ENCODE measurements at places on chromosomes 4 and X.
A peak's percentile ranks its signal among the peaks of the same experiment; 100 is the strongest.

- no peak for DNase-seq
Measured at GRCh38 chr4:184924516-184924915, 93.8 kb upstream of the HELT start.

DNA sequence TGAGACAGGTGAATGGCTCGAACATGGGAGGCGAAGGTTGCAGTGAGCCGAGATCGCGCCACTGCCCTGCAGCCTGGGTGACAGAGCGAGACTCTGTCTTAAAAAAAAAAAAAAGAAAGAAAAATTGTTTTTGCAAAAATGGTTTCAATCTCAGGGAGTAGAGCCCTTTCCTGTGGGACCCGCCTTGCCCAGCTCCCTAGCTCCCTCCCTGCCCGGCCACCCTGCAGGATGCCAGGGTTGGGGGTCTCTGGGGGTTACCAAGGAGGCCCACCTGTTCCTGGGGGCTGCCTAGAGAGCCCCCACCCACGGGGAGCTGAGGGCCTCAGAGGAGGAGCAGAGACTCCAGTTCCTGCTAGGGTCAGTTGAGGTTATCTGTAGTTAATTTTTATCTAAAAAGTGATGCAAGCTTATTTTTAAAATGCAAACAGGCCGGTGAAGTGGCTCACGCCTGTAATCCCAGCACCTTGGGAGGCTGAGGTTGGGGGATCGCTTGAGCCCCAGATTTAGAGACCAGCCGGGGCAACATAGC, 18.7 kb upstream of the PLCXD1 start:
- DNase-seq, result no peak

DNA sequence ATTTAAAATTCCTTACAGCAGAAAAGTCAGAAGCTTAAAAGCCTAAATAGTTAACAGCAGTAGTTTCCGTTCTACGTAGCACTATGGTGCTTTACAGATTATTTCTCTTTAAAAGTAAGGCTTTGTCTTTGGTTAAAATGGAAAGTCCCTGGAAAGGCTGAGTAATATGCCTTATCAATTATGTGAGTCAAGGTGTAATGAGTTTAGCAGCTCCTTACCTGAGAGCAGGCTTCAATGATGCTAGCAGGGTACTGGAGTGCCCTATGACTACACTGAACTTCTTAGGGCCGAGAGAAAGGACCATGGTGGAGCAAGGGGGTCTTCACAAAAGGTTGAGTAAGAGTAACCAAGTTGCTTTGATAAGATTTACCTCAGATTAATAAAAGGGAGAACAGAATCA, 12.6 kb upstream of the NKX6-1 start:
- DNase-seq, result no peak

DNA sequence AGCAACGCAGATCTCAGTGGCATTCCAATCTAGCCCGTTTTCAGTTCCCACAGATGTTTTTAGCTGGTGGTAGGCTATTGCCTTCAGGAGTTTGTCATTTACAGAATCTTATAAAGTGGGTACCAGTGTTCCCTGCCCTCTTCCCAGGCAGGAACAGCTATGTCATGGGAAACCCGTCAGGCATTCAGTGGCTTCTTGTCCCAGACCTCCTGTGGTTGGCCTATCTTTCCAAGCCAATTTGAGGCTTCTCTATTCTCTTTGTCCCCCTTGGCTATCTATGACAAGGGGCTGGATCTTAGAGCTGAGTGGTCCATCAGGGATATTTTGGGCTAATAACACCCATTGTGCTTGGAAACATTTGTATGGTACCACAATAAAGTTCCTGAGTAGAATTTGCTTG, 33.6 kb upstream of the RPL34 start:
- no peak for DNase-seq

DNA sequence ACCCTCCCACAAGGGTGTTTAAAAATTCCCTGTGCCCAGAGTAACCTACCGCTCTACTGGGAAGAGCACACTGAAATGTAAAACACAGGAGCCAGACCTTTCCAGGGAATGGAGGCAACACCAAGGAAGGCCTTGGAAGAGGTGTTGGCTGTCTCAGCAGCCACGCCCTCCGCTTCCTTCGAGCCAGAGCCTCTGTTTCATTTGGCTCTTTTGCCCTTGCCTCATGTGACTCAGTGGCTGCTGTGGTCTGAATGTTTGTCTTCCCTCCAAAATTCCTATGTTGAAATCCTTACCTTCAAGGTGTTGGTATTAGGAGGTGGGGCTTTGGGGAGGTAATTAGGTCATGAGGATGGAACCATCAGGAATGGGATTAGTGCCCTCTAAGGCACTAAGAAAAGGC, 11.3 kb downstream of the SCD5 start:
- peak; percentile 18 for DNase-seq

- DNase-seq, result no peak
Measured at GRCh38 chr4:164918956-164919355, 42.0 kb downstream of the APELA start.

GRCh38 chr4:158785718-158786117, 16.9 kb downstream of the FNIP2 start:
- no peak for DNase-seq

- no peak for DNase-seq
Measured at GRCh38 chrX:114924423-114924822, 93.0 kb downstream of the IL13RA2 start.

DNA sequence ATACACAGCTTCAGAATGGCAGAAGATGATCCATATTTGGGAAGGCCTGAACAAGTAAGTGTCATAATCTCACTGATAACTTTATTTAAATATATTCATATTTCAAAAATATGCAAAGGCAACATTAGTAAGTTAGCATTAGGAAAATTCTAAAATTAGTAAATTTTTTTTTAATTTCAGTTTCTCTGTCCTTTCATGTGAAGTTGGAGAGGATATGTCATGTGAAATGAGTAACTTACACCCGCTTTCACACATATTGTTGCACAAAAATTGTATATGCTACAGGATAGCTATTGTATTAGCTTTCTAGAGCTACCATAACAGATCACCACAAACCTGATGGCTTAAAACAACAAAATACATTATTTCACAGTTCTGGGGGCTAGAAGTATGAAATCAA, 24.3 kb downstream of the NFKB1 start:
- no peak for DNase-seq

GRCh38 chrX:31323658-31324057, 251.8 kb upstream of the FTHL17 start:
- no peak for DNase-seq

- DNase-seq, result no peak
Measured at GRCh38 chr4:104494185-104494584, 509 bp downstream of the CXXC4 start.

DNA sequence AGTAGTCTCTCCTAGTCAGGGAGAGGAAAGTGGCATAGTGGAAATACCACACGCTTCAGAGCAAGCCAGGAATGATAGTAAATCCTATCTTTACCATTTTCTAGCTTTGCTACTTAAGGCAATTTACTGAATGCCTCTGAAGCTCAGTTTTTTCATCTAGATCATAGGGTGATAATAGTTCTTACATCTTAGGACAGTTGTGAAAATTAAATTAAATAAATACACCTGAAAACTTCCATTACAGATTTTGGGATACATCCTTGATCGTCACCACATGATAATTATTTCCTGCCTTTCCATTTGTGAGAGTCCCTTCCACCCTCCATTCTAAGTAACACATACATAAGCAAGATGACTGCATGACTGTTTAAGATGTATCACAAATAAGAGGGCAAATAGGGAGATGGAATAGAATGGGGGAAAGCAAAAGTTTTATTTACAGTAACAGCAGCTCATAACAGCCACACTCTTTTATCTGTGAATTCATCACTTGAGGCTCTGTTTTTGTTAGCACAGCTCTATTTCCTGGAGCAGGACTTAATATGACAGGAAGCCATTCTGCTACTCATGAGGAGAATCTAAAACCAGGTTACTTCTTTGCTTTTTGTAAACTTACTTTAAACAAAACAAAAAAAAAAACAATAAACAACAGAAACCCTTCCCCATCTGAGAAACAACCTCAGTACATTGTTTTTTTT, 13.4 kb downstream of the P2RY10 start:
- DNase-seq, result no peak

DNA sequence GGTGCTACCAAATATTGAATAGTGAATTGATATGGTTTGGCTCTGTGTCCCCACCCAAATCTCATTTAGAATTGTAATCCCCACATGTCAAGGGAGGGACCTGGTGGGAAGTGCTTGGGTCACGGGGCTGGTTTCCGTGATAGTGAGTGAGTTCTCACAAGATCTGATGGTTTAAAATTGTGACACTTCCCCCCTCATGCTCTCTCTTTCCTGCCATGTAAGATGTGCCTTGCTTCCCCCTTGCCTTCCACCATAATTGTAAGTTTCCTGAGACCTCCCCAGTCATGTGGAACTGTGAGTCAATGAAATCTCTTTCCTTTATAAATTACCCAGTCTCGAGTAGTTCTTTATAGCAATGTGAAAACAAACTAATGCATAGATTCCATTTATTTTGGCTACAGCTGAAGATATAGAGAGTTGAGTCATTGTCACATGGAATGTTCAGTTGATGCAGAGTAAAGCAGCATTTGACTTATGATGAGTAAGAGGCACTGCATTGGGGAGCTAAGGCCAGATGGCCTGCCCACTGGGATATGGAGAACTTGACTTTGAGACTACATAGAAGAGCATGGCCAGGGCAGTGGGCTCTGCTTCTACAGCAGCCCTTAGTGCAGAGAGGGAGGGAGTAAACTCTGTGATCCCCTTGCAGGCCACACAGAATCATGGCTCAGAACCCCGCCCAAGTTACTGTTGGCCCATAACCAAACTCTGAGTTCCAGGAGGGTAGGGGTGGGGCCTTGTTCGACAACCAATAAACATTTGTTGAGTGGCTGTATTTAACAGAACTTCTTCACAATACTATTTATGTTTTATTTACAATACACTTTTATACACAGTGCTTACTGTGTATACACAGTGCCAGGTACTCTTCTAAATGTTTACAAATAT, 34.2 kb downstream of the RAI2 start:
- no peak for DNase-seq

GRCh38 chr4:108738003-108738706, 24.7 kb downstream of the ETNPPL start:
- DNase-seq, result no peak

- DNase-seq, result no peak
Measured at GRCh38 chr4:24881508-24882196, 31.2 kb downstream of the CCDC149 start.

GRCh38 chr4:146273204-146273901, 59.0 kb downstream of the REELD1 start:
- no peak for DNase-seq

DNA sequence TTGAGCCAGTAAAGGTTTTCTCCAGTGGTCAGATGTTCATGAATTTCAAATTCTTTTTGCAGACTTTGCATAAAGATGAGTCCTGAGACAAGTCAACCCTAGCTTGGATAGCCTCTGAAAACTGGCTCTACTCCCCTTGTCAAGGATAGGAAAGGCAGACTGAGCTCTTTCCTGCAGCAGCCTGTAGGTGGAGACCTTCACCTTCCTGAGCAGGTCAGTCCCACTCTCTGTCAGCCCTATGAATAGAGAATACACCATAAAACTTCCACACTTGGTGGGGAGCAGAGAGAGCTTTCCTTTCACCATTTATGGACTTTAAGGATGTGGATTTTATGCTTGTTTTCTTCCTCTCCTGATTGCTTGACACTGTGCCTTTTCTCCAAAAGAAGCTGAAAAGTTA, 41.9 kb downstream of the PCDH19 start:
- peak; percentile 44 for DNase-seq

- peak; percentile 62 for DNase-seq
Measured at GRCh38 chrX:95318882-95319281, 1365.8 kb upstream of the DIAPH2 start.

- DNase-seq, result no peak
Measured at GRCh38 chr4:99945718-99946355, 581 bp downstream of the DNAJB14 start.

DNA sequence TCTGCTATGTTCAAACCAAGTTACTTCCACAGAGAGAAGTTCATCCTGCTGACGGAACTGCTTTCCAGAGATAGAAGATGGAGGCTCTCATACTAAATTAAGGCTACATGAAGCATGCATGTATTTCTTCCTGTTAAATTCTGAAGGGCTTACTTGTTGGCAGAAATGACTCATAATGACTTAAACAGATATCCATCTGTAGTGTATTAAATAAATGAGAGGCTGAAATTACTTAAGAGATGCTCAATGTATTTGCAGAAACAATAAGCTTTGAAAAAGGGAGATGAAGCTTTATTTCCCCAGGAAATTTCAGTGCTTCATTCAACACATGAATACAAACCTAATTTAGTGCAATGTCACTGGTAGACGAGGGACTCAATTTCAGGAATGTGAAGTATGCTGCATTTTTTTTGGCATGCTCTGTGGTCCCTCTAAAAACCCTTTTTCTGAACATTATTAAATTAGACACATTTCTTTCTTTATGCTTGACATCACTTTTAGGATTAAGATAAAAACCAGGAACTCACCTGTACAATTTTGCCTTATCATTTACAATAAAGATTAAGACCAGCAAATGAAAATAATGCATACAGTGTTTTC, 759.1 kb upstream of the POU3F4 start:
- DNase-seq, result no peak

DNA sequence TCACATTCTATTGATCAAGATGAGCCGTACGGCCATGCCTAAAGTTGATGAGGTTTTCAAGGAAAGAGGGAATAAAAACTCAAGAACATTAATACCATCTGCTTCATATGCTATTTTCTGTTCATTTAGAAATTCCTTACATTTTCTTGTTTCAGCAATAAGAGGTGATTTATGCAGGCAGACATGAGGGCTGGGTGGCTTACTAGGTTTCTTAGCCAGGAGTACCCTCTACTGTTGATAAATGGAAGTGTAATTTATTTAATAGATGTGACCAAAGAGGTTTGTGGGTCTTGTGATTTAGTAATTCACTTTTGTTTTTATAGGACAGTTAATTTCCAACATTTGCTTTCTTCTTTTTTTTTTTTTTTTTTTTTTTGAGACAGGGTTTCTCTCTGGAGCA, 6.4 kb upstream of the SMIM9 start:
- no peak for DNase-seq

DNA sequence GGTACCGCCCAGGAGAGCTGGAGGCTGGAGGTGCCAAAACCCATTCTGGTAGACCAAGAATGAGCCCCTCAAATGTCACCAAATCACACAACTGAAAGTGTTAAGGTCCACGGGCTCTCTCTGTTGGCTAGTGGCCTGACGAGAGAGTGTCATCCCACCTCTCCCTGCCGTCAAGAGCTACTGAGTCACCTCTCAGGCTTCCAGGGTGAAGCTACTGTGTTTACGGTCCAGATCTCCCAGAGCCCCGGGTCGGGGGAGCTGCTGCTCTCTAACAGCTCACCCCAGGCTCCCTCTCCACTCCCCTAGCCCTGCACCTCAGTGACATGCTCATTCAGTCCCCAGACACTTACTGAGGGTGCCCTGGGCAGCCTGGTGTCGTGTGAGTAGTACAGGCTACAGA, 59.2 kb downstream of the ADGRG2 start:
- DNase-seq, result no peak

- no peak for DNase-seq
Measured at GRCh38 chr4:66071911-66072310, 401.6 kb upstream of the EPHA5 start.

Measured in H9 (cell line).